ENCODE measurements at places on chromosomes 7 and 10. TPM values are rescaled to one million over a fixed set of nuclear protein-coding genes. Genes with fewer than 3 reads are reported as not detected.

- peak; percentile 80 for DNase-seq
- peaks cover 4% of the 10 kb centered on the region for H3K4me1 ChIP-seq
- peak overlapping the region; percentile 37 for H3K27ac ChIP-seq
- no peaks in the 10 kb centered on the region for H3K27me3 ChIP-seq
Measured at GRCh38 chr7:143279186-143280098, 5.3 kb upstream of the TMEM139 start.

GRCh38 chr7:85095806-85096205 lies 91.0 kb downstream of the SEMA3D start:
- no peaks in the 10 kb centered on the region for H3K4me1 ChIP-seq
- no peak overlapping the region for H3K4me3 ChIP-seq
- peaks cover 21% of the 10 kb centered on the region for H3K27me3 ChIP-seq

DNA sequence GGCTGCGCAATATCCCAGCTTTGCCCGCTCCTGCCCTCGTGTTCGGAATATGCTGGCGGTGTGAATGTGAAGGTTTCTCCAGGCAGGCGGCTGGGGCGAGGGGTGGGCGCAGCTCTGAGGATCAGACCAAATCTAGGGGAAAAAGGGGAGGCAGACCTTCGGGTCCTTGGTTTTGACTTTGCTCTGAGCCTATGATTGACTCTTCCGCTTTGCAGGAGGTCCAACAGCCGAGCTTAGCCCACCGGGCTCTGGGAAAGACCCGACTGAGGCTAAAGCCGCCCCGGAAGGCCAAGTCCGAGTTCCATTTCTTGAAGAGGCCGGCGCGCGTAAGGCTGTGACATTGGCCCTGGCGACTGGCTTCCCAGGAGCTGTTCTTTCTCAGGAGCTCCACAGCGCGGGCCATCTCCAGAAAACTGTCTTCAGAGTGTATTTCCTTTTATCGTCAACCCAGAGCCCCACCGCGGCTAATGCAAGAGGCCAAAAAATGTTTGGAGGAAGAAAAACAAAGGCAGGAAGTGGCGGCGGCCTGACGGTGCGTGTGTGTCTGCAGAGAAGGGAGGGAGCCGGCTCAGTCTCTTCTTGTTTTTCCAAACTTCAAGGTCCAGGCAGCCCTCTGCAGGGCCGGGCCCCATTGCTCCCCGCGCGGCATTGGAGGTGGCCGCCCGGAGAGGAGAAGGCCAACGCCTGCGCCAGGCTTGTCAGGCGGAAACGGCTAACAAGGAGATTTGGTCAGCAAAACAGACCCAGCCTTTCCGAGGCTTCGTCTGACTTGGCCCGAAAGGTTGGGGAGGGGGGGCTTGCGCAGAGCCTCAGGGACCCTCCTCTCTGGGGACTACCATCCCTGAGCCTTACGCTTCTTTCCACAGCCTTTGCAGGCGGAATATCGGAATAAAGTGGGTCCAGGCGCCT lies 3.6 kb upstream of the HOXA11 start:
- DNase-seq, result peak; percentile 94
- no peaks in the 10 kb centered on the region for H3K36me3 ChIP-seq
- peak overlapping the region; percentile 95 for H3K27ac ChIP-seq
- H3K4me1 ChIP-seq, result peaks cover 59% of the 10 kb centered on the region
- H3K27me3 ChIP-seq, result no peaks in the 10 kb centered on the region
- peak overlapping the region; percentile 92 for H3K4me3 ChIP-seq

Gene EN2
- under 0.01 TPM for total RNA-seq

Gene LIPM
- not detected for total RNA-seq

DNA sequence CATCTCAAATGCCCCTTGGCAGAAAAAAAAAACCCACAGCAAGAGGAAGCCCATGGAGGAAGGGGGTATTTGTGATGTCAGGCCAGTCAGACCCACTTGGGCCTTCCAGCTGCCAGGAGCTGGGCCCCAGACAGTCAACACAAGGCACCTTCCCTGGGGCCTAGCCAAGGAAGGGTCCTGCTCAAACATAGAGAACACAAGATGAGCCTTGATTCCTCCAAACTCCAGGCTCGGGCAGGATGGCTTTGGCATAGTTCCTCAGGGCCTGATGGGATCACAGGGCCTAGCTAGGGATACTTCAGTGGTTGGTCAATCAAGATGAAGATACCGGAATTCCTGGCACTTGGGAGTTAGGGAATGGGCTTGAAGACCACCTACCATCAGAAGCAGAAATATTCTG lies 30.8 kb downstream of the DPCD start:
- no peaks in the 10 kb centered on the region for H3K27me3 ChIP-seq
- H3K36me3 ChIP-seq, result peaks cover 3% of the 10 kb centered on the region
- H3K4me1 ChIP-seq, result no peaks in the 10 kb centered on the region
- no peak overlapping the region for H3K27ac ChIP-seq
- H3K4me3 ChIP-seq, result no peak overlapping the region
- DNase-seq, result no peak

Gene ACBD7
- total RNA-seq, result 0.72 TPM

DNA sequence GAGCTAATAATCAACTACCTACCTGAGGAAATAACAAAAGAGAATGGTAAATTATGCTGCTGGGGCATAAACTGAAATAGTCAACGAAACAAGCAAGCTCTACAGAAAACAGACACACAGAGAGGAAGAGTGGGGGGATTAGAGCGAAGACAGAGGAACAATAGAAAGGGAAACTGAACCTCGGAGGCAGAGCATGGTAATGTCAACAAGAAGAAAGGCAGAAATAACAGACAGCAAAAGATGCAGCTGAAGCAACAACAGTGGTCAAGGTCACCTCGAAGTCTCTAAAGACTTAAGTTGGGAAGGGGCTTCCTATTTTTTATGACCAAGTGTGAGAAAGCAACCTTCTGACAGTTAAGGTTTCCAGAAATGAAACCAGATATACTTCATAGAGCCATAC lies 177.0 kb downstream of the ZNF438 start:
- H3K4me1 ChIP-seq, result peaks cover 13% of the 10 kb centered on the region
- H3K4me3 ChIP-seq, result no peak overlapping the region
- no peaks in the 10 kb centered on the region for H3K36me3 ChIP-seq
- no peak overlapping the region for H3K27ac ChIP-seq

Gene FLNC
- 93.7 TPM for total RNA-seq

GRCh38 chr10:31581741-31582323 lies 262.8 kb downstream of the ZEB1 start:
- H3K4me1 ChIP-seq, result peaks cover 7% of the 10 kb centered on the region
- H3K4me3 ChIP-seq, result no peak overlapping the region
- peak; percentile 31 for DNase-seq
- H3K36me3 ChIP-seq, result no peaks in the 10 kb centered on the region
- no peak overlapping the region for H3K27ac ChIP-seq
- no peaks in the 10 kb centered on the region for H3K27me3 ChIP-seq

DNA sequence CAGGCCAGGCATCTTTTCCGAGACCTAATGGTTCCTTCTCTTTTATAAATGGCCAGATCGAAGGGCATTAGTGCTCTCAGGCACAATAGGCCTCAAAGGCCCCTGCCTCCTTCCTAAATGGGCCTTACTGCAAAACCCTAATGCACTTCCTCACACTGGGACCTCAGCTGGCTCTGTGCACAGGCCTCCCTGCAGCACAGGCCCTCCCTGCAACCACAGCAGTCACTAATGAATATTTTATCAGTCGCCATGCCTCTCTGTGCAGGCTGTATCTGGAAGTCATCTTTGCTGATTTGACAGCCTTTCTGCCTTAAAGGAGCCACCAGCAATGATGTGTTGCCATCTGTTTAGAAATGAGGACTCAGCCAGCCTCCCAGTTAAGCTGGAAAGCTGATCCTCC lies 54.9 kb upstream of the SDK1 start:
- H3K27ac ChIP-seq, result no peak overlapping the region
- H3K4me3 ChIP-seq, result no peak overlapping the region
- H3K4me1 ChIP-seq, result no peaks in the 10 kb centered on the region
- no peaks in the 10 kb centered on the region for H3K27me3 ChIP-seq
- no peaks in the 10 kb centered on the region for H3K36me3 ChIP-seq

Gene CXCL12
- total RNA-seq, result 358 TPM

- H3K27me3 ChIP-seq, result peaks cover 4% of the 10 kb centered on the region
- H3K27ac ChIP-seq, result peak overlapping the region; percentile 54
- H3K36me3 ChIP-seq, result no peaks in the 10 kb centered on the region
- H3K4me3 ChIP-seq, result peak overlapping the region; percentile 15
- H3K4me1 ChIP-seq, result peaks cover 33% of the 10 kb centered on the region
- peak; percentile 89 for DNase-seq
Measured at GRCh38 chr7:37930226-37930948, 9.9 kb downstream of the EPDR1 start.
